ENCODE measurements at places on chromosomes 11 and 22.

GRCh38 chr11:68381716-68382115 is 69.3 kb downstream of the LRP5 start:
- DNase-seq = no peak

DNA sequence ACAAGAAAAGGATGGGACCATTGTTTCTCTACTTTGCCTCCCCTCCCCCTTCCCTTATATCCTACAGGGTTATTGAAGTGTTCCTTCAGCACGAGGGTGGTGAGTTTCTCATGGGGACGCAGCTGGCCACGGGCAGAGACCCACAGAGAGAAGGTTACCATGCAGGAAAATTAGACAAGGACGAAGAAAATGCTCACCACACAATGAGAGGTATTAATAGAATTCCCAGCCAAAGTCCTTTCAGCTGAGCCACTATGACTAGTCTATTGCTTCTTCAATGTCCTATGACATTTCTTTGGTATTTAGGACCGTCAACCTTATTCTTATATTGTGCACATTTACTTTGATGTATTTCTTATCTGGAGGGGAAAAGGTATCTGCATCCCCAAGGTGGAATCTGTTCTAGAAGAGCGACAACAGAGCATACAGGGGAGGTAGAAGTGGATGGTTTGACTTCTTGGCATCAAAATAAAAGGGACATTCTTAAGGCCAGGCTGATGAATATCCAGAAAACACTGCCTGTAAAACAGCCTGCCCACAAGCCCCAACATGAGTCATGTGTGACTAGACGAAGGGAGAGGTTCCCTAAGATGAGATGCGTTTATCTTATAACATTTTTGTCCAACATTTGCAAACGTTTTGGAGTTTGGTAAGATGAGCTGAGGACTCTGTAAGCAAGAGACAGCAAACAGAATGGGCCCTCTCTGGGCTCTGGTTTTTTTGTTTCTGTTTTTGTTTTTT is 209.8 kb upstream of the NARS2 start:
- no peak for DNase-seq

DNA sequence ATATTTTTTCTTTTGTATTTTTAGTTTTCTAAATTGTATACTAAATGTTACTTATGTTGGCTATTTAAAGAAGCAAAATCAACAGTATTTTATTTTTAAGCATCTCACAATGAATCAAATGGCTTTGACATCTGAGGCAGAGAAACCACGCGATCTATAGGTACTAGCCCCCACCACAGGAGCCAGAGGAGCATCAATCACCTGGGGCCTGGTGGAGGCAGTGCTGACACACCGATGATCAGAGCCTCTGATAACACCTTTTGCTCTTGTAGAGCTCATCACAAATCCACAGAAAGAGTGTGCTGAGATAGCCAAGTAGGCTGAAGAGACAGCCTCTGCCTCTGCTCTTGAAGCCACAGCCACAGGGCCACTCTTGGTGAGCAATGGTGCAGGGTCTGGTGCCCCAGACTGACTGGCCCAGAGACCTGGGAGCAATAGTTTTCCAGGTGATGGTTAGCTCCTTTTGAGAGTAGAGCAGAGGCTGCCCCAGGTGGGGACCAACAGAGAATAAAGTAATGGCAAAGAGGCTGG is 25.2 kb downstream of the HIRA start:
- DNase-seq = no peak

DNA sequence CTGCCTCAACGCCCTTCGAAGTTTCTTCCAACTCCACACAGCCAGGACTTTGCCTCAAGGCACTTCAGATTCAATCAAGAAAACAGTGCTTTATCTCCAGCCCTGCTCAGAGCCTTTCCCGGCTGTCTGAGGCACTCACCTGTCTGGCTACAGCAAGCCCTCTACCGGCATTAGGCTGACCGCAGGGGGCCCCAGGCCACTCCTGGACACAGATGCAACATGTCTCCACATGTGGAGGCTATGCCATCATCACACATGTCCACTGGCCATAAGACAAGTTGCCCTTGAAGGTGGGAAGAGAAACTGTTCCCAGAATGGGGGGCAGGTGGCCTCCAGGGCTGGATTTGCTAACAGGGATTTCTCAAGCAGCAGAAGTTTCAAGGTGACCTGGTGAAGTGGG is 10.0 kb downstream of the SCUBE1 start:
- DNase-seq = no peak

DNA sequence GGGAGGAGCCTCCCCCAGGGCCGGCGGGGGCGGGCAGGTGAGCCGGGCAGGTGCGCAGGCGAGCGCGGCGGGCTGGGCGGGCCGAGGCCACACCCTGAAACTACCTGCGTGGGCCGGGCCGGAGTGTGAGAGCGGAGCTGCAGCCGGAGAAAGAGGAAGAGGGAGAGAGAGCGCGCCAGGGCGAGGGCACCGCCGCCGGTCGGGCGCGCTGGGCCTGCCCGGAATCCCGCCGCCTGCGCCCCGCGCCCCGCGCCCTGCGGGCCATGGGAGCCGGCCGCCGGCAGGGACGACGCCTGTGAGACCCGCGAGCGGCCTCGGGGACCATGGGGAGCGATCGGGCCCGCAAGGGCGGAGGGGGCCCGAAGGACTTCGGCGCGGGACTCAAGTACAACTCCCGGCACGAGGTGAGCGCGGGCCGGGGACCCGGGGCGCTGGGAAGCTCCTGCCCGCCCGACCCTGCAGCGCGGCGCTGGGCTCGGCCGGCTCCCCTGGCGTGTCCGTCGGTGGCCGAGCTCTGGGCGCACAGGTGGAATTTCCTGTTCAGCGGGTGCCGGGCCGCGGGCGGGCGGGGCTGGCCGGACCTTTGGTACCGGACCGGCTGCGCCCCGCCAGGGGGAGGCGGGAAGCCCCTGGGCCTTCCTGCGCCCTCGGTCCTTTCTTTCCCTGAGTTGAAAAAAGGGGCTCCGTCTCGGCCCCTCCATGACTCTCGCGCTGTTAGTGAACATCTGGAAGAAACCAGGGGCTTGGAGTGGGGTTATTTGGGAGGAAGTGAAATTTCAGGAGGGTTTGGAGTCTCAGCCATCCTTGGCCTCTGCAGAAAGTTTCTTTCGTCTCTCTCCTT is at the start of gene ST14:
ST14 (plus strand) TSS at position 126 of the 841 bp plus-strand sequence; CDS start at position 324, 198 bp downstream.
- DNase-seq = no peak
